ENCODE measurements at places on chromosomes 7 and 10.

GRCh38 chr7:131608116-131608500 is 51.7 kb upstream of the PODXL start:
- DNase-seq: no peak

GRCh38 chr10:110421512-110422138 is 76.1 kb upstream of the DUSP5 start:
- DNase-seq: no peak

DNA sequence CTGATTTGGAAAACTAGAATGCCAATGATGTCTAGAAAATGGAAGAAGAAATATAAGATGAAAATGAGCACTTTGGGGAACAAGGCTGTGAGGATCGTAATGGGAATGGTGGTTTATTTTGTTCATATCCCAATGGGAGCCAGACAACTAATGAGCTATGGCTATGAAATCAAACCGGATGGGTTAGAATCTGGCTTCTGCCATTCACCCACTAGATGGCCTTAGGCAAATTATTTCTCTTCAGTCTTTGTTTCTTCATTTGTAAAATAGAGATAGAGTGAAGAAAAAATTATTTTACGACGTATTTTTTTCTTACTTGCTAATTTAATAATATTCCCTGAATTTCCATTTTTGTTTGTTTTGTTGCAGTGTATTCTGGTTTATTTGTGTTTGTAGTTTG is 572.1 kb upstream of the IGFBP3 start:
- DNase-seq: no peak

- no peak for DNase-seq
Observed at GRCh38 chr7:17318146-17318545, 19.7 kb downstream of the AHR start.

- DNase-seq: no peak
Observed at GRCh38 chr10:77887631-77888355, 38.8 kb downstream of the DLG5 start.

DNA sequence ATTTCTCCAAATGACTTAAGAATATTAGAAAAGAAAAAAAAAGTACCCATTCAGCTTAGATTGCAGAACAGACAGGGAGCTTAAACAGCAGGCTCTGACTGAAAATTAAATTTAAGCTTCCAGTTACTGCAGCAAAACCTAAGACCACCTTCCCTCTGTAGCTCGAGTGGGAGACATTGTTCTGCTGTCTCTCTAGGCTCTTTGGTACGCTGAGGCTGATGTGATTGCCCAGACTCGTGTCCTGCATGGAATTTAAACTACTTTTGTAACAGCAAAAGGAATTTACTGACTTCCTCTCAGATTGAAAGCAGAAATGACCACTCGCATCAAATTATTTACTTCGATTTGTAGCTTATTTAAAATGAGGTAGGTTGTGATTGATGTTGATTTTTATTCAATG is 124.6 kb downstream of the LRRTM3 start:
- no peak for DNase-seq

DNA sequence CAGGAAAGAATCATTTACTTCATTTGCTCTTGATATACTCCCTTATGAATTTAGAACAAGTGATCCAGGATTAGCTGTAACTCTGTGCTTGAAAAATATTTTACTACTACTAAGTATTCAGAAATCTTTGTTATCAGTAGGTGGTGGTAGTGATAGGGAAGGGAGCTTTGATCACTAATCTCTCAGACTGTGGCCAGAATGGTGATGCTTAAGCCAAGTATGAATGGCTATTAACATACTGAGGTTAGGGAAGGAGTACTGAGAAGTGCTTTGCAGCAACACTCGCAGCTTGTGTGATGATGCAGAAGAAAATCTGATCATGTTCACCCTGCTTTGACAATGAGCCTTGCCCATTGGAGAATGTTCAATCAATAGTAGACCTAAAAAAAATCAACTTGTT is 29.3 kb downstream of the AP3M1 start:
- no peak for DNase-seq

- no peak for DNase-seq
Observed at GRCh38 chr10:26454891-26455290, 16.8 kb downstream of the APBB1IP start.

DNA sequence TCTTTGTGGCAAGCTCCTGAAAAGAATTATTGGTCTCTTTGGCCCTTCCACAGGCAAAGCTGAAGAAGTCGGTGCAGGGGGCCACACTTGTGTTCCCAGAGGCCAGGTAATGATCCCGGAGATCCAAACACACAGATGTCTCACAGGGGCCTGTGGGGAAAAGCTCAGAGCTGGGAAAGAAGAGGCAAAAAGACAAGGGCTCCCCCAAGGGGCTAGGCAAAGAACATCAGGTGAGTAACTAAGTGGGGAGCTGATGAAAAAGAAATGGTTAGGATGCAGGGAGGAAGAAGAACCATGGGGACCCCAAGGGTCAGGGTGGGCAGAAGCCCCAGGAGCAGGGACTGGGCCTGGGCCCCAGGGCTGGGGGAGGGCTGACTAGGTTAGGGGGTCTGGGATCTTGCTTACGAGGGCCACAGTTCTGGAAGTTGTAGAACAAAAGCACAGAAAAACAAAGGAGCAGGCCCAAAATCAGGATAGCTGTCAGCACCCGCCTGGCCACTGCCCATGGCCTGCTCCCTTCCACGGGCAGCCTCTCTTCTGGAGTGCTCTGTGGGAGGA is 1.1 kb downstream of the KEL start:
- no peak for DNase-seq

DNA sequence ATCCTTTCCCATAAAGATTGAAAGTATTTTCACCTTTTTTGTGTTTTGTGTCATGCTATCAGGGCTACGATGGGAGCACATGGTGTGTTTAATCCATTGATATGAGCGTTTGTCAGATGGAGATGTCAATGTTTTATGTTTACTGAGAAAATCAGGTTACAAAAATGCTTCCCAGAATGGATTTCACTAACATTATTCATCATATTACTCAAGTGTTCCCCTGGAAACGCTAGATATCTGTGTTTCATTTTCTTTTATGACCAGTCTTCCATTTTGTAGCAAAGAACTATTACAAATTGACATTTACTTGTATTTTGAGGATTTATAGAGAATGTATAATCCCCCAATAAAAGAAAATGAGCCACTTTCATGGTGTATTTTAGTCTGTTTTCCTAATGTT is 293.5 kb upstream of the AKR1E2 start:
- no peak for DNase-seq

DNA sequence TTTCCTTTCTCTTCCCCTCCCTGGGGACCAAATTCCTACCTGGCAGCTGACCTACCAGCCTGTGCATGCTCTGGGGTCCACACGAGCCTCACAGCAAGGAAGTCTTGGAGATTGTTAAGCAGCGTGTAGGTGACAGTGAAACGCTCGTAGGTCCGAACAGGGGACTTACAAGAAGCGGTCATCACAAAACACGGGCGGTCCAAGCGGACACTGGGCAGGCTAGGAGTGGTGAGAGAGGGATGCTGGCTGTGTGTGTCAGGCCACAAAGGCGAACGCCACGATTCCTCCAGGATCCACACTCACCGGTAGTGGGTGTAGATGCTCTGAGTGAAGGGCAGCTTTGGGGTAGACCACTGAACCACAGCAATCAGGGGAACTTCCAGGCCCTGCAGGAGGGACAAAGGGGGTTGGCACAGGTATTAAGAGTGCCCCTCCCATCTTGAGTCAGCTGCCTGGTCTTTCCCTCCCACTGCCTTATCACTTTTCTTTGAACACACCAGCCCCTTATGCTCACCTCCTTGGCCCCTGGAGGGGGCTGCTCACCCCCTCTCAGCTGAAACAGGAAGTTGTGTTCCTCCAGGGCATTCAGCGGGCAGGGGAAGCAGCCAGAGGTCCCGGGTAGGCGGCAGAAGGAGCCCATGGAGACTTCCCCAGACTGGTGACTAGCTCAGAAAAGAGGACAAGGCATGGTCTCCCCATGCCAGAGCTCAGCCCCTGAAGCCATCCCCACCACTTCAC is 2.0 kb downstream of the TRAPPC14 start:
- DNase-seq: no peak

DNA sequence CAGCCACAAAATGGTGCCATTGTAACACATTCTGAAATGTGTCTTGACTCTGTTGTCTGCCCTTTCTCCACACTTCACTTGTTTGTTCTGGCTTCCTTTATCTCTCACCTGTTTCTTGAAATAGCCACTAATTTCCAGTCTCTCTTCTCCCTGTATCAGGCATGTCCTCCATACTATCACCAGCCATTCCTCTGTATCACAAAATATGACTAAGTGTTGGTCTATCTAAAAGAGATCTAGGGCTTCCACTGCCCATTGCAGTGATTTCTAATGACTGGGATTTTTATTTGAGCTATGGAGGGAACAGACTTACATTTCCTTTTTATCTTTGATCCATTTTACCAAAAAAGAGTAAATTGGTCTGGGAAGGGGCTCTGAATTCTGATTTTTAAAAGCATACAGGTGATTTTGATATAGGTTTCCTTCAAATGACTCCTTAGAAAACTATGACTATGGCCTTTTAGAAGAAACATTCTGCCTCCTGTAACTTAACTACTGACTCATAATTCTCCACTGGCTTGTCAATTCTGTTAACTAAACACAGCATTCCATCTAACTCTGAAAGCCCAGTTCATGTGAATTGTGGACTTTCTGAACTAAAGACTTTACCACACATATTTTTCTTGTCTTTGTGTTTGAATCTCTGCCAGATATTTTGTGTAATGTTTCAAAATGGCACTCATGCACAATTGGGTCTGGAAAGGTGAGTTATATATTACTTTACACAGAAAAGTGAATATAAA is 1121.4 kb downstream of the XPNPEP1 start:
- DNase-seq: no peak

DNA sequence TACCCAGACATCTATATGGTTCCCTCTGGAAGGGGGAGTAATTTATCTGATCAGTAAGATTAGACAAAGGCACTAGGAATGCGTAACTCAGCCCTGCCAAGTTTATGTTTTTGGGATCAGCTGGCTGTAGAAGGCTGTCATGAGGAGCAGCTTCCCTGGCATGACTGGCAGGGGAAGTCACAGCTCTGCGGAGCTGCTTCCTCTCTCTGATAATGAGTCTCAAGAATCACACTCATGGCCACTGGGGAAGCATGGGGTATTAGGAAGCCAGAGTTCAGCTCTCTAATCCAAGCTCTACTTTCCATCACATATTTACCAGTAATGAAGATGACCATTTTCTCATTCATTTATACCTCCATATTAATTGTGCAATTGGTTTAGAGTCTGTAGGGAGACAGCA is 758.9 kb downstream of the GRM8 start:
- no peak for DNase-seq

DNA sequence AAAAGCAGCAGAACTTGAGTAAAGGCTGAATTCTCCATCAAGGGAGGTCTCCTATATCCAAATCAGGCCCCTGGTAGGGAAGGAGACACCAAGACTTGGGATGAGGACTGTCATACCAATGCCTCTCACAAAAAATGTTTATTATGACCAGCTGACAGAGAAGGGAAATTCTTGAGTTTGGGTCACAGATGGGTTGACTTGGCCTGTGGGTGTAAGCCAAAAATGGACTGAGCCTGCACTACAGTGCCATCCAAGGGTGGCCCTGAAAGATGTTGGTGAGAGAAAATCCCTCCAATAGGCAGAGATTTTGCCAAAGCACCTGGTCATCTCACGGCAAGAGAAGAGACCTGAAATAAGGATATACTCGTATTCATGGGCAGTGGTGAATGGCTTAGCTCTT is 27.0 kb upstream of the PPIF start:
- no peak for DNase-seq

Measured in NCI-H1436 treated with DMSO at 0.1 percent for 48 hours (cell line).